ENCODE measurements at places on chromosomes 12 and 14.

DNA sequence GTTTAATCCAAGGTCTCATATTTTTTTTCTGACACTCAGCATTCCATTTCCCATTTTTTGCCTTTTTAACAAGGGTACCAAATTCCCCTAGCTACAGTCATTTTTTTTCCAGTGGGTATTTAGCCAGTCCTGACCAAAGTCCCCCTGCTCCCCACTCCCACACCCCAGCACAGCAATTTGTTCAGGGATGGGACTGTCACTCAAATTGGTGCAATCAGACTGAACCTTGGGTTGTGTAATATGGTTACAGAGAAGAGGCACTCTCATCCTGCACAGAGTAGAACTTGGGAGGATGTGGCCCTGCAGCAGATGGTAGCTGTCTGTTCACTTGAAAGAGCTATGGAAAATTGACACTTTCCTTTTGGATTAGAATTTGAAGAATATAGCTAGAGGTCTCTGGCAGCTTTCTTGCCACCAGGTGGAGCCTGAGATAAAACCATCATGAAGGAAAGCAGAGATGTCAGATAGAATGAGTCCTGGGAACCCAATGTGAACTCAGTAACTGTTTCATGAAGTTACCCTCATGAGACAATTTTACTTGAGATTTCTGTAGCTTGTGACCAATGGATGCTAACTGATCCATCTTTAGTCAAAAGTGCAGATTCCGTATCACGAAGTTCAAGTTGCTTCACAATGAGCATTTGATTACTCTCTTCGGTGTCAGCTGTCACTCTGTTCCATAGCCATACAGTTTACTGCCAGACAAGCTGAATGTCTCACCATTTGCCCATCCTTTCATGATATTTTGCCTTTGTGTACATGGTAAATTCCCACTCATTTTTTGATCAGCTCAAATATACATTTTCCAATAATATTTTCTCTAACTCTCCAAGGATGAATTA, 394.0 kb upstream of the SYT1 start:
- peak; percentile 16 for DNase-seq

DNA sequence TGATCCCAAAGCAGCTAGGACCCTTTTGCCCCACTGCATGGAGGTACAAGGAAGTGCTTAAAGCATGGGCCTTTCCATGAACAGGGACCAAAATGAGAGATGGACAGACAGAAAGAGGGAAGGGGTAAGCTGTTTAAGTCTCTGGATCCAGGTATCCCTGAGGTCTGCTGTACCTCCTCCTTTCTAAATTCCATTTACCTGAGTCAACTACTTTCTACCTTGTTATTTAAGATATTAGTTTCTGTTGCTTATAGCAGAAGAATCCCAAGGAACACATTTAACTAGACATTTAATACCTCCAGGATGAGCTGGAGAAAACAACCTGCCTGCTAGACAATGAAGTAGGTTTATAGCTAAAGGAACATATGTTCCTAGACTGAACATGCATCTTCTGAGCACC, 157.6 kb upstream of the TMCC3 start:
- DNase-seq = no peak

GRCh38 chr14:104169699-104170479, 31.5 kb downstream of the KIF26A start:
- no peak for DNase-seq

DNA sequence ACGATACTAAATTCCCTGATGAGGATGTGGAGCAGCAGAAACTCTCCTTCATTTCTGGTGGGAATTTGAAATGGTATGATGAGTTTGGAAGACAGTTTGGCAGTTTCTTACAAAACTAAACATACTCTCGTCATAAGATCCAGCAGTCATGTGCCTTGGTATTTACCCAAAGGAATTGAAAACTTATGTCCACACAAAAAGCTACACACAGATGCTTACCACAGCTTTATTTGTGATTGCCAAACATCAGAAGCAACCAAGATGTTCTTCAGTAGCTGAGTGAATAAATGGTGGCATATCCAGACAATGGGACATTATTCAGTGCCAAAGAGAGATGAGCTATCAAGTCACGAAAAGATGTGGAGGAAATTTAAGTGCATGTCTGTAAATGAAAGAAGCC, 10.7 kb upstream of the APOLD1 start:
- DNase-seq = no peak

DNA sequence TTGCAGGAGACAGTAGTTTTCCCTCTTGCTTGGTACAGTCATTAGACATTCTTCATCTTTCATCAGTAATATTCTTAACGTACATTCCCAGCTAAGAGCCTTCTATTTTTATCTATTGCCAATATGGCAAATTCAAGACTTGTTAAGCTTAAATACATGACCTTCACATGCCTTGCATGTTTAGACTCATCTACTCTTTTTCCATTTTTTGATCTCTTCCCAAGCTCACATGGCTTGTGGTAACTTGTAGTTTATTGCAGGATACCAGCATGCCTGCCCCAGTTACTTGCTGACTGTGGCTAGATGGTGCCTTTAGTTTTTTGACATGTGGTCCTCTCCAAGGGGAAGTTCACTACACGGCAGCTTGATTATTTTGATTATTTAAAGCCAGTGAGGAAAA, 729.0 kb downstream of the SLC6A15 start:
- DNase-seq = no peak

DNA sequence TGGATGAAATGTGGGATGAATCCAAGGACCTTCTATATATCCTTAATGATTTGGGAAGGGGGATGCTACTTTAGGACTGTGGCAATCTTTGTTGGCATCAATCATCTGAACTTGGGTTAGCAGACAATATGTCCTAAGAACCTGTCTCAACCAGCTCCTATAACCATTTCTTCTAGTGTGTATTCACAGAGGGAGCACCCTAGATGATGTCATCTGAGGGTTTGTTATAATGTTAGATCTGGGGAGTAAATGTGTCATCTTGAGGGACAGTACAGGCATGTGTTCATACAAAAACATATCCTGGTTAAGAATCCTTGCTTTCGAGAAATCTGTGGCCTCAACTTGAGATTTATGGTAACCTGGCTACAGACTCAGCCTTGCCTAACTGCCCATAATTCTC, 41.9 kb upstream of the NFKBIA start:
- no peak for DNase-seq

DNA sequence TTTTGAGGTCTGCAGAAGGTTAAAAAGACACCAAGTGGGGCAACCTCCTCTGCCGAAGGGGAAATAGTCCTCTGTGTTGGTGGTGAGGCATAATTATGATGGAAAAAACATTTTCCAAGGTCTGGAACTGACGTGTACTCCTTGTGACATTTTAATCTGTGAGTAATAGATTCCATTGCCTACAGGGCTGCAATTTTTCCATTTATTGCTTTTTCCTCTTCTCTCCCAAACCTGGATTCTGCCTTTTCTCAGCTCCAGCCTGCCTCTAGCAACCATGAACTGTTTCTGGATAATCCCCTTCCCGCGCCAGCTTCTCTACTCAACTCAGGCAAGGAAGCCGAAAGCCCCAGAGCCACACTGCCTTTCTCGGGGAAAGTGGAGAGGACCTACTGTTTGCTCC, 230.1 kb upstream of the PLXNC1 start:
- no peak for DNase-seq

DNA sequence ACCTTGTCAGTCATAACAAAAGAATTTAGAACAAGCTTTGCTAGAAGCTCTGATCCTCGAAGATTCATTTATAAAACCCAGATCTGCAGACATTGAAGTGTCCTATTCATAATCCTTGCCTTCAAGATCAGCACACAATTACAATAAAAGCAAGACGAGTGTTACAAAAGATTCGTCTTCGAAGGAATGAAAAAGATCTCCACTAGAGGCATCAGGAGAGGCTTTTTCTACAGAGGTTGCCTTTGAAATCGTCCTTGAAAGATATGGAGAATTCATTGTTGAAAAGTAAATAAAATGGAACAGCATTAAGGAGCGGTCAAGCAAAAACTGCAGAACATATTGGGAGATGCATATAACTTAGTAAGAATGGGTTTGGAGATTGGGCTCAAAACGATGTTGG, 146.4 kb downstream of the BMP4 start:
- no peak for DNase-seq

DNA sequence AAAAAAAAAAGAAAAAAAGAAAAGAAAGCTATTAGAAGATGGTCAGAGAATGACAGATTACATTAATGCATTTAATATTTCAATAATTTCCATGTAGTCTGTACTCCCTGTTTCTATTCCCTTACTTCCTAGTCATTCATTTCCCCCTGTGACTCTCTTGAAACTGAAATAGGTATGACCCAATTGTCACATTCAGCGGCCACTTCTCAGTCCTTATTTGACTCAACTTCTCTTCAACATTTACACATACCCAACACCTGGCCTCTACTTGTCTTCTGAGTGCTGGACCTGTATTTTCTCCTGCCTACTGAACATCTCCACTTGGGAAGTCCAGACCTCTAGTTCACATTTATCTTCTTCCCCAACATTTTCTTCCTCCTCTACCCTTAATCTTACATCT, 7.2 kb downstream of the EEA1 start:
- DNase-seq = no peak

DNA sequence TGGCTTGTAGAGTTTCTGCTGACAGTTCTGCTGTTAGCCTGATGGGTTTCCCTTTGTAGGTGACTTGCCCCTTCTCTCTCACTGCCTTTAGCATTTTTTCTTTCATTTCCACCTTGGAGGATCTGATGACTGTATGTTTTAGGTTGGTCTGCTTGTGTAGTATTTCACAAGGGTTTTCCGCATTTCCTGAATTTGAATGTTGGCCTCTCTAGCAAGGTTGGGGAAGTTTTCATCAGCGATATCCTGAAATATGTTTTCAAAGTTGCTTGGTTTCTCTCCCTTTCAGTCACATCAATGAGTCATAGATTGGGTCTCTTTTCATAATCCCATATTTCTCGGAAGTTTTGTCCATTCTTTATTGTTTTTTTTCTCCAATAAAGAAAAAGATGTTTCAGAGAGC, 11.4 kb downstream of the NOPCHAP1 start:
- DNase-seq = no peak

DNA sequence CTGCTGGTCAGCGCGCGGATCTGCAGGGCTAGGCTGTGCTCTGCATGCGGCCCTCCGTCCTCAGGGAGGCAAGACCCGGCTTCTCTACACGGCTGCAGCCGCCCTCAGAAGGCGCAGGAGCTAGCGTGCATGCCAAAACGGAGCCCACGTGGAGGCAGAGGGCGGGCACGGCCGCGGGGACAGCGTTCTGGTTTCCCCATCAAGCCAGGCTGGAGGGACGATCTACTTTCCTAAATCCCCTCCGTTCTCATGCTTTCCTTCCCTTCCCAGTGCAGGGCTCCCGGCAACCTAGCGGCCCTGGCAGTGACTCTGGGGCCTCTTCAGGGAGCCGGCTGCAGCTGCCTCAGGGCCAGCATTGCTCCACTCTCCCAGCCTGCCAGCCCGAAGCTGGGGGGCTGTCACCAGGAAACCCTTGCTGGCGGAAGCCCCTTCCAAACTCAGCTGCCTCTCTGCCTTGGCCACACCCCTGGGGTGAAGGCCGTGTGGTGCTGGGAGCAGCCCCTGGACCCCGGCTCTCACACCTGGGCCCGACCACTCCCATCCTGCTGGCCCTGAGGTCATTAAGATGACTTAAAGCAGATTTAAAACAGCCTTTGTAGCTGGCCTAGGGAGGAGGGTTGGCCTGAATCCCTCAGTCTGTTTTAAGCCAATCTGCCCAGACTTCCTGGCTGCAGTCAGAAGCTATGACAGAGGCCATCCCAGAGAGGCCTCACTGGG, 9.2 kb upstream of the GOLGA3 start:
- no peak for DNase-seq

DNA sequence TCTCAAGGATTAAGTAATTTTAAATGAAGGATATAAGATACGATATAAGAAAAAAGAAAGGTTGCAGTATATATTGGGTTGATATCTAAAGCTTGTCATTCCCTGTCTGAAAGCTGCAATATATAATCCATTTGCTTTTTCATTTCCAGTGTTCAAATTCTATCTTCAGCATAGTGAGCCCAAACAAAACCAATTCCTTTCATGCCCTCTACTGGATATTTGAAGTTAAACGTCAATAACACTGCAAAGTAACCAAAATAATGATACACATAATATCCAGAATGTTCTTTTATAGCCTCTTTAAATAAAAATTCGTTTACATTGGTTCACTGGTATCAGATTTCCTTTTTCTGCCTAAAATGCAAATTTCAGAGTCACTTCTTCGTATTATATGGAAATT, 64.5 kb upstream of the DAAM1 start:
- DNase-seq = no peak

GRCh38 chr12:121128908-121129810, 3.5 kb upstream of the P2RX7 start:
- DNase-seq = peak; percentile 86

GRCh38 chr12:88634008-88634407, 53.7 kb upstream of the KITLG start:
- DNase-seq = no peak

GRCh38 chr12:1918081-1918883, at the start of gene CACNA2D4:
CACNA2D4 (minus strand) TSS chr12:1918652; CDS start chr12:1918473, 179 bp downstream.
- no peak for DNase-seq

- no peak for DNase-seq
These were observed 19.4 kb downstream of the ACVRL1 start for GRCh38 chr12:51926718-51927117.

DNA sequence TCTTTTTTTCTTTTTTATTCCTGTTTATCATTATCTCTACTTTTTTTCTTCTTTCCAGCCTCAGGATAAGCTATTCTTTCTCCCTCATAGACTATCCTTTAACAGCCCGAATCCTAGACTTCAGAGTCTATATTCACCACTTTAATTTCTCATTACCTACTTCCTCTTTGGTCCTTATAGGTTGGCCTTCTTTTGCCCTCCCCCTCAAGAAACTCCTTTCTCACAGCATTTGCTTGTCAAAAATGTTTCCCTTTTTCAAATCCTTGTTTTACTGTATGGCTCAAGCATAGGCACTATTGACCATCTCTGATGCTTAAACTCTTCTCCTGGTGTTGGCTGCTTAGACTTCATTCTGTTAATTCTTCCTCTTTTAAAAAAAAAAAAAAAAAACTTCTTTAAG, 52.5 kb downstream of the KIAA0586 start:
- no peak for DNase-seq

DNA sequence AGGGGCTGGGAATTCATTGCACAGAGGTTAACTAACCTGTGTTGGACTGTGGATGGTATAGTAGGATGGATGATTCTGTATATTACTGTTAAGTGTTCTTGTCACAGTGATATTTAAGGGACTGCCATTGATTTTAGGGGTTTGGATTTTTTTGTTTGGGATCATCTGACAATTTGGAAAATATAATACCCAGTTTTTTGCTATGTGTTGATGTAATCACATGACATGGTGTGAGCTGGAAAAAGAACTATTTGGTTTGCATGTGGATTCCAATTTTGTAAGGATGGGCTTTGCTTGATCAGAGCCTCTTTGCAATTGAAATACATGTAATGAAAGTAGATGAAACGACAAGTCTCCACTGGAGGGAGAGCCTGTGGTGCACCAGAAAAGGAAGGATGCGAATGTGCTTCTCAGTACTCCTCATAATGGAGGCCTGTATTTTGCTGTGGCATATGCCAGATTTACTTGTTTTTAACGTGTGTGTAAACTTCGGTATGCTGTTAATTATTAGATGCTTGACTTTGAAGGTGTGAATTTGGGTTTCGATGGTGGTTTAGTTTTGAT, 2.7 kb downstream of the DYRK2 start:
- no peak for DNase-seq

GRCh38 chr12:113016796-113017195, 38.5 kb downstream of the OAS2 start:
- DNase-seq = no peak

All from mucosa of gallbladder (tissue), 1 donor.